ENCODE measurements at places on chromosomes 12 and 14. TPM values are rescaled to one million over a fixed set of nuclear protein-coding genes. Genes with fewer than 3 reads are reported as not detected.

The TPPP2 gene
- total RNA-seq, result not detected

The MIP gene
- not detected for total RNA-seq

The PIWIL1 gene
- not detected for total RNA-seq

The IFNG-AS1 gene
- not detected for total RNA-seq

The SIRT4 gene
- total RNA-seq, result 1.00 TPM

The SYCP3 gene
- total RNA-seq, result 0.14 TPM

The CD163L1 gene
- 0.28 TPM for total RNA-seq

The TAS2R30 gene
- total RNA-seq, result 2.9 TPM

The ESPL1 gene
- total RNA-seq, result 0.46 TPM

The DHRS4 gene
- total RNA-seq, result 49.8 TPM

The SART3 gene
- total RNA-seq, result 116 TPM

The RIMKLB gene
- 24.0 TPM for total RNA-seq

The AQP6 gene
- under 0.01 TPM for total RNA-seq

The CLEC4D gene
- total RNA-seq, result not detected

The LMO3 gene
- total RNA-seq, result 10.8 TPM

The TAS2R9 gene
- not detected for total RNA-seq

The SLC17A8 gene
- total RNA-seq, result not detected

The TMEM229B gene
- total RNA-seq, result 1.0 TPM

The PTCSC3 gene
- total RNA-seq, result not detected

The MANSC4 gene
- total RNA-seq, result not detected

The SRRM4 gene
- under 0.01 TPM for total RNA-seq

The IL23A gene
- not detected for total RNA-seq

The BHLHE41 gene
- 0.43 TPM for total RNA-seq

The CCDC88C gene
- 0.85 TPM for total RNA-seq

The KLRD1 gene
- total RNA-seq, result under 0.01 TPM

The RAPGEF3 gene
- total RNA-seq, result 2.1 TPM

The RPAP3 gene
- total RNA-seq, result 13.8 TPM

The ACRBP gene
- 0.28 TPM for total RNA-seq
